Central memory CD4-positive, alpha-beta T cell (primary cell): ENCODE measurements at places on chromosomes 11 and 22.

- no peak for DNase-seq
These were observed 611.3 kb downstream of the TBC1D22A start for GRCh38 chr22:47373648-47374272.

DNA sequence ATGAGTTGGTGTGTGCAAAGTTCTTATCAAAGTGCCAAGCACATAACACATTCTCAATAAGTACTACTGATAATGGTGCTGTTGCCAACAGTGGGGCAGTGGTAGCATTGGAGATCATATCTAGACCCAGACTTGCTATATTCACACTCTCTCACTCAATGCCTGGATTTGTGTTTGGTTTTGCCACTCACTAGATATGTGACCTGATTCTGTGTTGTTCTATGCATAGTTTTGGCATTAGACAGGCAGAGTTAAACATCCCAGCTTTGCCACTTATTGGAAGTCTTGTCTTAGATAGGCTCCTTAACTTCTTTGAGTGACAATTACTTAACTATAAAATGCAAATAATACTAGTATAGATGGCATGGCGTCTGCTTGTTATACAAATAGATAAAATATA lies 642.6 kb upstream of the CCDC179 start:
- no peak for DNase-seq

DNA sequence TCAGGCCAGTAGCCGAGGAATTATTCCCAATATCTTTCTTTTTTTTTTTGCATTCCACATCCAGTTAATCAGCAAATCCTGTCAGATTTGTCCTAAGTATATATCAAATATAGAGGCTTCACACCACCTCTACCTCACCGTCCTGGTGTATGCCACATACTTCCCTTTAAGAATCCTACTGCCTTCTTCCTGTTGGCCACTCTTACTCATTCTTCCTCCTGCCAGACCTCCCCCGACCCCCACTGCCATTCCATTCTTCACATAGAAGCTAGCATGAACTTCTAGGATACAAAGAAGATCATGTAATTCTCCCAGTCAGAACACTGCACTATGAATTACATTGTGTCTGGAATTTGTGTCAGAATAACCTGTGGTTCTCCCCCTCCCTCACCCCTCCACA lies 89.5 kb downstream of the TRIM44 start:
- DNase-seq, result no peak

DNA sequence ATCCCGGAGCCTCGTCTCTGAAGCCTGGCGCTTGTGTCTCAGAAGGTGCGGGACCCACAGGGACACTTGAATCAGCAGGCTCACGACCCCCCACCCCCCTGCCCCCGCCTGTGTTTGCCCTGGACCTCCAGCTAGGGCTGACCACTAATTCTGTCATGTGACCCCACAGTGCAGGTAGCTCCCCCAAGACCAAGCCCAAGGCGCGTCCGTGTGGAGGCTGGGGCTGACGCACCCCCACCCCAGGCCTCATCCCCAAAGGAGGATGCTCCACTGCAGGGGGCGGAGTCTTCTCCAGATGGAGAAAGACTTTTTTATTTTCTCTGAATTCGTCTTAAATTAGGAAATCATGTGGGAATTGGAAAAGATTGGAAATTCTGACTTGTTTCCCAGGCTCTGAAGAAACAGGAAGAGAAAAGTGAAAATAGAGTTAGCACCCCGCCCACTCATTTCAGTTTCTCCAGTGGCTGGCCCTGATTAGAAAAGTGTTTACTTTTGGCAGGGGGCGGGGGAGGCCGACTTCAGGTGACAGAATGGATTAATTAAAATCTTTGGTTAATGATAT lies 1.0 kb upstream of the RELA start:
- peak; percentile 34 for DNase-seq

DNA sequence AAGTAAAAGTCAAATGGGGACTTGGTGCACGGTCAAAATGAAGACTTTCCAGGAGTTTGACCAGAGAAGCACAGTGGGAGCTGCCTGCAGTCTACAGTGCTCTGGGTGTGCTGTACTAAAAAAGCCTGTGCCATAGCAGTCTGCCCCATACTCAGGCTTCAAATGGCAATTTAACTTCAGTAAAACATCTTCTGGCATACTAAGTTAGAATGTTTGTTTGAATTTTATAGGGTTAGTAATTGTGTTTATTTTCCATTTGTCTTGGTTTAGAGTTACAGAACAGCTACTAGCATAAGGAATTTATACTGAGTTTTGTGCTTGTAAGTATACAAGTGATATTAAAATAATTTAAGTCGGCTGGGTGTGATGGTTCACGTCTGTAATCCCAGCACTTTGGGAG lies 29.3 kb upstream of the LIPT2 start:
- DNase-seq, result no peak

DNA sequence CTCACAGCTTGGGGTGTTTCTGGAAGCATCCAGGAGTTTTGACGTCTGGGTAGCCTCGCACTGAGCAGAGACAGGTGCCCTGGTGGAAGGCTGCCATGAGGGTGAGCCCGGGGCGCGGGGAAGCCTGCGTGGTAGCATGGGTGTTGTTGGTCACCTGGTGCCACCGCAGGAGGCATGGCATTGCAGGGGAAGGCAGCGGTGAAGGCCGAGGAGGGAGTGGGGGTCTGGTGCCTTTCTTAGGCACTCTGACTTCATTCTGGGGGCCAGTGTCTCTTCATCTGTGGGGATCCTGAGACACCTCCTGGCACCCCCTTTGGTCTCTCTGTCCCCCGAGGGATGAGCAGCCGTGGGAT lies 271.2 kb downstream of the TBC1D22A start:
- no peak for DNase-seq

DNA sequence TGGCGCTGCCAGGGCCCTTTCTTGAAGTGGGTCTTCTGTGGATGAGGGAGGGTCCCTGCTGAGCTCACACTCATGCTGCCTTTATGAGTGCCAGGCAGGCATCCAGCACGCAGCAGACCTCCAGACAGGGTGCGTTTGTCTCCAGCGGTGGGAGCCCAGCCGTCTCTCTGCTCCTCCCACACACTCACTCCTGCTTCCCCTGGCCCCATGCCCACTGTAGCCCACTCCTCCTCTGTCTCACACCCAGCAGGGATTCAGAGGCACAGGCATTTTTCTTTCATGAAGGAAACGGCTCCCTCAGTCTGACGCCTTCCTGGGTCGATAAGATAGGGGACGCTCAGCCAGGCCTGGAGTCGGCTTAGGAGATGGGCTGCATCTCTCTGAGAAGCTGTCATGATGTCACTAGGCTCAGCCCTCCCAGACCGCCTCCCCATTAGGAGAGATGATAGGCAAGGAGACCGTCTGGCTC lies 183.9 kb upstream of the NCAM1 start:
- DNase-seq, result no peak

DNA sequence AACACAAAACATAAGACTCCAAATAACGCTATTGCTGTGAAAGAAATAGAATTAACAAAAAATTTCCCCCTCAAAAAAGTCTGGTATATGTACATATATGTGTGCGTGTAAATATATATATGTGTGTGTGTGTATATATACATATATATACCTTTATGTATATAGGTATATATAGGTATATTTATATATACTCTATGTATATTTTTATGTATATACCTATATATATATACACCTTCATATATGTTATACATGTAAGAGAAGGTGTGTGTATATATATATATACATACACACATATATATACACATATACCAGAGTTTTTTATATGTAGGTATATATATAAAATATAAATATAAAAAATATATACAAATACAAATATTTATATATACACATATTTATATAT lies 199.2 kb downstream of the RAB38 start:
- no peak for DNase-seq

- DNase-seq, result no peak
These were observed 430.9 kb downstream of the BRD1 start for GRCh38 chr22:49396817-49397216.

GRCh38 chr11:58394195-58394594 lies 12.5 kb downstream of the OR5B3 start:
- DNase-seq, result no peak

DNA sequence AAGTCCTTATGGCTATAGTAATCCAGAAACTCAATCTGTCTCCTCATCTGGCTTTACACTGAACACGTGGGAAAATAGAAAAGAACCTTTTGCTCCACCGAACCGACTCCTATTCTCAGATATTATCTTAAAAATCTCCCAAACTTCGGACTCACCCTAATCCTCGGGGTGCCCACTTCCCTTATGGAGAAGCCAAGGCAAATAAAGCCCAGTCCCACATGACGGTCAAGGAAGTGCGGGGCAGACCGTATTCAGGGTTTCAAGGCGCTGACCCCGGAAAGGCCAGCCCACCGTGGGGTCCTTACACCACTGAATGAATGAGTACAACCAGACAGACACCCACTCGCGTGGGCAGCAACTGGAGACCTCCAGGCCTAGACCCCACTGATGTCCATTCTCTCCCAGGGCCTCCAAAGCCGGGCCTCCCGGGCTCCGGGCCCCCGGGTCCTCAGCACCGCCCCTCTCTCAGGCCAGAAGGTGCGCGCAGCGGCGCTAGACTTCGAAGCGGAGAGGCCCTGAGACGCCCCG lies 489 bp downstream of the NUP98 start:
- no peak for DNase-seq

- DNase-seq, result no peak
These were observed 1.4 kb downstream of the PACSIN3 start for GRCh38 chr11:47184711-47185304.

GRCh38 chr11:111765320-111765983 lies 737 bp downstream of the PPP2R1B start:
- no peak for DNase-seq
